ENCODE measurements at places on chromosomes 12 and 14.

GRCh38 chr12:6772331-6772695 is at the start of gene LAG3:
Gene LAG3 (plus strand): TSS chr12:6772520. CDS start chr12:6772853, 333 bp downstream.
- DNase-seq = no peak

GRCh38 chr12:55188974-55189556 is 31.8 kb upstream of the OR10A7 start:
- DNase-seq = no peak

- DNase-seq = no peak
Observed at GRCh38 chr12:80567401-80567800, 123.4 kb downstream of the PTPRQ start.

DNA sequence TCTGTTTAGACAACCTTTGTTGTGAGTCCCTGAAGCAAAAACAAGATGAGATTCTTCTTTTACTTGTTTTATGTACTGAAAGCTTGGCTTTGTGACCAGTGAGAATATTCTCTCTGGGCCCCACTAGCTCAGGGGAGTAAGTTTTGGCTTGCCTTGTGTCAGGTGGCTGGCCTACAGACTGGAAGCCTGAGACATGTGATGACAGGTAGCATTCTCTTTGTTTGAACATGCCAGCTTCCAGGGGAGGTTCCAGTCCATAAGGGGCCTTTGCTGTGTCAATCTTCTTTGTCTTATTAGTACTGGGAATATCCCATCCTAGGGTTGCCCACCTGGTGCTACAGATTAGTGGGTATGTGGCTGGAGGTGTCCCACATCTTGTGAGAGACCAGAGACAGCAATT is 66.1 kb upstream of the FERMT2 start:
- no peak for DNase-seq

GRCh38 chr12:89041078-89041477 is 311.2 kb downstream of the DUSP6 start:
- DNase-seq = no peak
